ENCODE measurements at places on chromosomes 3 and 15.

DNA sequence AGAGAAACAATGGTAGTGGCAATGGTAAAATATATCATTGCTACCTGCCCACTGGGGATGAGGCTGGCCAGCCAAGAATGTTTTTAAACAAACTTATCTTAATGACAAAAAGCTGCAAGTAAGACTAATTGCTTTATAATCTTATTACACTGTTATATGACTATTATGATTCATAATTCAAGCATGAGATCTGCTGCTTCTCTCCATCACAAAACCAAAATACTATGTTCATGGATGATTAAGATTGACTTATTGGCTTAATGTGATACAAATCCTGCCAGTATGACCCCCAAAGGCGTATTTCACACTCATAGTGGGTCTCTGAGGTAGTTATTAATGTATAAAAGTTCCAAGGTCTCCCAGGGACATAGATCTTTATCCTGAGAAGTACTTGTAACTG, 52.6 kb downstream of the FBN1 start:
- DNase-seq: no peak

- DNase-seq: no peak
Observed at GRCh38 chr15:85642693-85643066, 152.0 kb downstream of the KLHL25 start.

DNA sequence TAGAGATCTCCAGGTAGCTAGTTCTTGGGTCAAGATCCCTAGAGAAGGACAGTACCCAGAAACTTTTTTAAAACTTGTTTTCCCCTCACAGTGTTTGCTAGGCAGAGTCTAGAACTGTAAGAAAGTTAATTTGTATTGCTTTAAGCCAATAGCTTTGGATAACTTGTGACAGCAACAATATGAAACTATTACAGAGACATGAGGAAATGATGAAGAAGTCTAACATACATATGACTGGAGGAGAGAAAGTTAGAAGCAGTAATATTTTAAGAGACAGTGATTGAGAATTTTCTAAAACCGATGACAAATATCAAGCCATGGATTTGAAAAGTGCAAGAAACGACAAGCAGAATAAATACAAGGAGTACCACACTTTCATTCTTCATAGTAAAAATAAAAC, 10.0 kb downstream of the HMG20A start:
- DNase-seq: no peak

DNA sequence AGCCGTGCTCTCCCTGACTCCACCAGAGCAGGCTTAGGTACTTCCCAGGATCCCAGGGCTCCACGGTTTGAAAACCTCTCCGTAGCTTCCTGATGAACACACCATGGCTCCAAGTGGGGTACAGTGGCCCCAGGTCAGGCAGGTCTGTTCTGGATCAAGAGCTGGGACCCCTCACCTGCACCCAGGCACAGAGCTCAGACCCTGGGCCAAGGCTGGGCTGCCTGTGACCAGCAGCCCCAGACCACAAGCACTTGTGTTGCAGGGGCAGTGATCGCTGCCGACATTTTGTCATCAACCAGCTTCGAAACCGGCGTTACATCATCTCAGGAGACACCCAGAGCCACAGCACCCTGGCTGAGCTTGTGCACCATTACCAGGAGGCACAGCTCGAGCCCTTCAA, 5.3 kb downstream of the SH2D7 start:
- DNase-seq: no peak

- no peak for DNase-seq
Observed at GRCh38 chr3:167839460-167840134, 104.1 kb downstream of the SERPINI1 start.

GRCh38 chr3:187361835-187362234, 6.3 kb upstream of the RTP4 start:
- no peak for DNase-seq

DNA sequence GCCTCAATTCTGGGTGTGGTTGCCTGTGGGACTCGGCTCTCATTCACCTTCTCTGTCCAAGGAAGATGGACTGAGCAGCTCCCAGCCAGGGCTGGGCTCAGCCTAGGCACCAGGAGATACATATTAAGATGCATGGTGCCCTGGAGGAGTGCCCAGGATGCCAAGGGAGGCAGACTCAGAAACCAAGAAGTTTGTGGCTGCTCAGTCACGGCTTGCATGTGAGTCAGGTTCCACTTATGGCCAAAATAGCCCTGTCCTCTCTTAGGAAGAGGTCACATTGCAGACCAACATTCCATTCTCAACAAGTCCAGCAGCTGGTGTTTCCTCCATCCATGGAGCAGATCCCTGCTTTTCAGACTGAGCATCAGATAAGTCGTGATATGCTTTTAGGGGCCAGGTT, 21.8 kb downstream of the CDCP1 start:
- DNase-seq: no peak

DNA sequence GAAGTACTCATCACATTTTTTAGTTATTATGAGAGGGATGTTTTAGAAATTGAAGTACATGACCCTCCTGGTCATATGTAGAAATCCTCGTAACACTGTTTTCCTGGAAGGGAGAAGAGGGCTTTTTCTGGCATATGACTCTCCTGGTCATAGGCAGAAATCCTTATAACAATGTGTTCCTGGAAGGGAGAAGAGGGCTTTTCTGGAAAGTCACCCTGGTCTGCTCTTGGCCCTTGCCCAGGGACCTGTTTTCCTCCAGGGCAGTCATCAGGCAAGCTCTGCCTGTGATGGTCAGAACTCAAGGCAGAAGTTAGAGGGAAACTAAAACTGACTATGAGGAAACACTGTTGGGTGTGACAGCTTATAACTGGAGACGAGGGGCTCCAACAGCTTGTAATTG, 27.7 kb downstream of the LAMP3 start:
- no peak for DNase-seq

DNA sequence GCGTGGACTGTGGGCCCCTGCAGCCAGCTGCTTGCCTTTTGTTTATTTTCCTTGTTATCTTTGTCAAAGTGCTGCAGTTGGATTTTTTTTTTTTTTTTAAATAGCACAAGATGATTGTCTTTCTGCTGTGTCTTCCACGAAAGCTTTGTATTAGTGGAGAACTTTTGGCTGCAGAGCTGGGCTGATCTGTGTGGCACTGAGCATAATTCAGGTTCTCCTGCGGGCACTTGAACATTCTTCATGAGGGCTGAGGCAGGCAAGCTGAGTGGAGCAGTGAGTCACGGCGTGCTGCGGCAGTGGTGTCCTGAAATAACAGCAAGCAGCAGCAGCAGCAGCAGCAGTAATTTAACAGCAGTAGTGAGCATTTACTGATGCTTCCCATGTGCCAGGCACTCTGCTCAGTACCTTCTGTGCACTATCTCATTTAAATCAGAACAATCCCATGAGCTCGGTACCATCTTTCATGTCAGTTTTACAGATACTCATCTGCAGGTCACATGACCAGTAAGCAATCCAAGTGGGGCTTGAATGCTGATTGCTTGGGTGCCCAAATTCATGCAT, 45.8 kb downstream of the MITF start:
- DNase-seq: no peak

GRCh38 chr3:31291818-31292217, 240.9 kb upstream of the STT3B start:
- DNase-seq: no peak

GRCh38 chr3:67382536-67382935, 271.9 kb downstream of the SUCLG2 start:
- DNase-seq: no peak

GRCh38 chr3:184361932-184362667, 590 bp downstream of the POLR2H start:
- no peak for DNase-seq

DNA sequence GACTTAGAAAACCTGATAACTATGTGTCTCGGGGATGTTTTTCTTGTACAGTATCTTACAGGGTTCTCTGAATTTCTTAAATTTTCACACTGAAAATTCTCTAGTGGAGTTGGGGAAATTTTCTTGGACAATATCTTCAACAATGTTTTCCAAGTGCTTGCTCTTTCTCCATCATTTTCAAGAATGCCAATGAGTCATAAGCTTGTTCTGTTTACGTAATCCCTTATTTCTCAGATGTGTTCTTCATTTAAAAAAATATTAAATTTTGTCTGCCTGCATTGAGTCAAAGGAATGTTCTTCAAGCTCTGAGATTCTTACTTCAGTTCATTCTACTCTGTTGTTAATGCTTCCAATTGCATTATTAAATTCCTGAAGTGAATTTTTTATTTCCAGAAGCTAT, 21.9 kb upstream of the PLSCR2 start:
- DNase-seq: no peak

- no peak for DNase-seq
Observed at GRCh38 chr3:29871087-29871486, 590.2 kb downstream of the RBMS3 start.

DNA sequence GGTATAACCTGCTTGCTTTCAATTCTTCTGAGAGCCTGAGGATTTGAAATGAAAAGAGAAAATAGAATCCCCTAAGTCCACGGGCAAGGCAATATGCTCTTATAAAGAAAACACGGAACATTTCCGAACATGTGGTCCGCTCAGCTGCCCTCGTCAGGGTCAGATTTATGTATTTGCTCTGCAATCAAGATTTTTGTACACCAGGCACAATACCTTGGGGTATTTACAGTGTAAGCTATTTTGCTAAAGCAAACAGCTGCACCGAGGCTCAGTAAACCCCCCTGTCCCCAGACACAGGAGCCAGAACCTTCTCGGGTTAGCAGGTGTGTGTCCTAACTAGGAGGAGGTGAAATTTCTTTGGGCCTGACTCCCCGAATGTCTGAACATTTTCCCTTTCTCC, 155.8 kb upstream of the LRIG1 start:
- no peak for DNase-seq

GRCh38 chr3:135229018-135229495, 434.0 kb downstream of the EPHB1 start:
- DNase-seq: no peak

GRCh38 chr15:83445643-83446042, 1.5 kb upstream of the SH3GL3 start:
- DNase-seq: no peak

GRCh38 chr3:46667657-46668056, 25.8 kb downstream of the ALS2CL start:
- no peak for DNase-seq

DNA sequence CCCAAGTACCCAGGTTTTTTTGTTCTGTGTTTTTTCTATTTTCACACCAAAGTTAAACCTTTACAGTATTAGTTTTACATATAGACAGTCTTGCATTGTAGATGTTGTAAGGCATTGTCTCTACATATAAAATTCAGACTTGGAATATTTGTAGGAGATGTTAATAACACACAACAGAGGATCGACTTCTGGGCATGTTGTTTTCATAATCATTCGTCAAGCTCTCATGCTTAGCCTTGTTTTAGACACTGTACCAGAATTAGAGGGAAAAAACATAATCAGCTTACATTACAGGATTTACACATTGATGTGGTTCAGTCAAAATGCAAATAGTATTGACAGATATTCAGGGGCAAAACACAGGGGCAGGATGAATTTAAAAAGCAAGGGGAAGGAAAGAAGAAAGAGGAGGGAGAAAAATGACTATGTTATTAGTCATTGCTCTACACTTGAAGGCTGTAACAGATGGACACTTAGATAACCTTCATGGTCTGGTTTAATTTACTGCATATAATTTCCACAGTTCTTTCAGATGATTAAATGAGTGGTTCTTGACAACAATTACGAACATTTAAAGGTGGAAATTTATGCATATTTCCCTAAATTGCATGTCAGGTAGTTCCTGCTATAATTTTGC, 7.5 kb downstream of the CMSS1 start:
- no peak for DNase-seq

DNA sequence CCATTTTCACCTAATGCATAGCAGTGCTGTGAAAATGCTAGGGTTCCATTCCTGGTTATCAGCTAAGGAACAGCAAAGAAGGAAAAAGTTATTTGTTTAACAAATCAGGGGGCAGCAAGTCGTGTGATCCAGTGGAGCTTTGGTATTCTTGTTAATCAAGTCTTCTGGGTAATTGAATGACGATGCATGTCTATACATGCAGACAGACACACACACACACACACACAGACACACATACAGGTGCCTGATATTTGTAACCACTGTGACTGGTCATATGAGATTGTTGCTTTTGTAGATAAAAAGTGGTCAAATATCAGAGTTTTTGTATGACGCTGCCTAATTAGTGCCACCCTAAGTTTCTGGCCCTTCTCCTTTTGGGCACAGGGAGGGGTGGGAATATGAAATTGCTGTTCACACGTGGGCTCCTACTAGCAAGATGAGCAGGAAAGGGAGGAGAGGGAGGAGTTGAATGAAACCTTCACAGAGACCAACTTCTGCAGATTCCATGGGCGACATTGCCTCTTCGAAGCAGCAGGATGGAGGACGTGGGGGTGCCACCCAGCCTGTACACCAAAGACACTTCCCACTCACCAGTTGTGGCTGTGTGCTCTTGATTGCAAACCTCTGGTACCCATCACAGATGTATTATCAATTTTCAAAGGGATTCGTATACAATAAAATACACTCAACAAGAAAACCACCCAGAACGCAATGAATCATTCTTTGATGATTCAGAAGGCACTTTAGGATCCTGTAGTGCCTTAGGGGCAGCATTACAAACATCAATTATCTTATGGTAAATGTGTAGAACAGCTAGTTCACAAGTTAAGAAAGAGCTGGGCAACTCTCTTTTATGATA, 281.9 kb upstream of the ICE2 start:
- no peak for DNase-seq
